ENCODE measurements at places on chromosomes 6 and 20. TPM values are rescaled to one million over a fixed set of nuclear protein-coding genes. Genes with fewer than 3 reads are reported as not detected.

GRCh38 chr6:157629220-157629619, 193.8 kb upstream of the SNX9 start:
- no peaks in the 10 kb centered on the region for H3K27me3 ChIP-seq
- H3K36me3 ChIP-seq, result no peaks in the 10 kb centered on the region
- peaks cover 6% of the 10 kb centered on the region for H3K4me1 ChIP-seq
- no peak overlapping the region for H3K4me3 ChIP-seq
- no peak overlapping the region for H3K27ac ChIP-seq
- no peak for DNase-seq

DNA sequence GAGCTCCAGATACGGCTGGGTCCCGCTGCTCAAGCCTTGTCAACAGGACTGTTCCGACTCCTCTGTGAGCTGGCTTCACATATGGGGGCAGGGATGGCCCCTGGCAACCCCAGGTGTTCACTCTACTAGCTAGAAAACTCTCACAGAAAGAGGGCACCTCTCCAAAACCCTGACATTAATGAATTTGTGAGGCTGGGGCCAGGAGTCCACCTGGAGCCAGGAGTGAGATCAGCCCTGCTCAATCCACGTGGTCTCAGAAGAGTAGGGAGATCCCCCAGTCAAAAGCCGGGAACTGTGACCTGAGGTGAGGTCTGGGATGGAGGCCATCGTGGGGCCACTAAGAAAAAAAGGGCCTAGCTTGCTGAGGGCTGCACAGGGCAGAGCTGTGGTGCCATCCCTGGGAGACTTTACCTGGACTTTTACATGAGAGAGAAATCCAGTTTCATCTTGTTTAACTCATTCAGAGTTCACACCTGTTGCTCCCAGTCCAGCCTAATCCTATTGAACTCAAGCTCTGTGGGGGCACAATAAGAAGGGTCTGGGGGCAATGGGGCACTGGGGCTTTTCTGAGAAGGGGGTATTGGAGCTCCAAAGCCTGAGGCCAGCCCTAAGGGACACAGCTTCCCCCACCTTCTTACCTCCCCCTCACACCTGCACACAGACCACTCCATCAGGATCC, 144.3 kb upstream of the MLN start:
- peaks cover 5% of the 10 kb centered on the region for H3K36me3 ChIP-seq
- no peaks in the 10 kb centered on the region for H3K4me1 ChIP-seq
- no peak for DNase-seq

GRCh38 chr20:10367943-10368701, 65.9 kb downstream of the MKKS start:
- H3K36me3 ChIP-seq, result no peaks in the 10 kb centered on the region
- H3K27ac ChIP-seq, result no peak overlapping the region
- H3K27me3 ChIP-seq, result no peaks in the 10 kb centered on the region
- H3K4me3 ChIP-seq, result no peak overlapping the region
- DNase-seq, result no peak

The BEND6 gene
- 4.2 TPM for total RNA-seq

- H3K27ac ChIP-seq, result no peak overlapping the region
- no peak overlapping the region for H3K4me3 ChIP-seq
- no peak for DNase-seq
- peaks cover 41% of the 10 kb centered on the region for H3K4me1 ChIP-seq
These were observed 125.1 kb upstream of the COL21A1 start for GRCh38 chr6:56372406-56372995.

GRCh38 chr6:128368213-128368944, 152.0 kb downstream of the PTPRK start:
- no peaks in the 10 kb centered on the region for H3K36me3 ChIP-seq
- no peak for DNase-seq
- peak overlapping the region; percentile 31 for H3K27ac ChIP-seq
- H3K27me3 ChIP-seq, result no peaks in the 10 kb centered on the region

GRCh38 chr20:19775353-19776253, 17.5 kb downstream of the RIN2 start:
- no peak overlapping the region for H3K4me3 ChIP-seq
- no peaks in the 10 kb centered on the region for H3K27me3 ChIP-seq
- H3K4me1 ChIP-seq, result peaks cover 18% of the 10 kb centered on the region
- H3K27ac ChIP-seq, result no peak overlapping the region

The SNAP25 gene
- total RNA-seq, result not detected

The CD109 gene
- total RNA-seq, result 94.5 TPM

The SOX18 gene
- 0.22 TPM for total RNA-seq

GRCh38 chr6:113856625-113857555, at the start of gene MARCKS:
MARCKS (plus strand) TSS chr6:113857345; CDS start chr6:113857746, 401 bp downstream.
- H3K27me3 ChIP-seq, result no peaks in the 10 kb centered on the region
- H3K36me3 ChIP-seq, result peaks cover 15% of the 10 kb centered on the region
- no peak within 1 kb of the TSS for H3K27ac ChIP-seq
- no peaks in the 10 kb centered on the region for H3K4me1 ChIP-seq
- no peak within 1 kb of the TSS for H3K4me3 ChIP-seq
- DNase-seq, result peak; percentile 84

GRCh38 chr6:137304020-137304780, 85.0 kb upstream of the IFNGR1 start:
- H3K4me1 ChIP-seq, result peaks cover 6% of the 10 kb centered on the region
- H3K4me3 ChIP-seq, result no peak overlapping the region
- H3K36me3 ChIP-seq, result no peaks in the 10 kb centered on the region

The CLDN20 gene
- not detected for total RNA-seq

DNA sequence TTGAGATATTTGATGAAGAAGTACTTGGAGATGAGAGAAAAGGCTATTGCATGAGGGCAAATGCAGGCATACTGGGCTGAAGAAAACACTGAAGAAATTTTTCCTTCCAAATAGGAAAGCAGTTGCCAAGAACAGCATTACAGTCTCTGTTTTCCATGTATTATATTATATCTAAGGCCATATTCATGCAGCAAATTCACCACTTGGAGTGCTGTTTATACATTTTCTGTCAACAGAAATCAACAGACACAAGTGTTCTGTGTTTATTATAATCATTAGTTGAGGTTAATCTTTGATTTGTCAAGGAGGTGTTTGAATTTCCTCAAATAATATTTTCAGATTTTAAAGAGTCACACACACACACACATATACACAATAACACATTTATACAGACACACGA, 268.8 kb upstream of the PLCB4 start:
- H3K4me3 ChIP-seq, result no peak overlapping the region
- no peak overlapping the region for H3K27ac ChIP-seq
- DNase-seq, result no peak
- no peaks in the 10 kb centered on the region for H3K4me1 ChIP-seq
- peaks cover 32% of the 10 kb centered on the region for H3K27me3 ChIP-seq

DNA sequence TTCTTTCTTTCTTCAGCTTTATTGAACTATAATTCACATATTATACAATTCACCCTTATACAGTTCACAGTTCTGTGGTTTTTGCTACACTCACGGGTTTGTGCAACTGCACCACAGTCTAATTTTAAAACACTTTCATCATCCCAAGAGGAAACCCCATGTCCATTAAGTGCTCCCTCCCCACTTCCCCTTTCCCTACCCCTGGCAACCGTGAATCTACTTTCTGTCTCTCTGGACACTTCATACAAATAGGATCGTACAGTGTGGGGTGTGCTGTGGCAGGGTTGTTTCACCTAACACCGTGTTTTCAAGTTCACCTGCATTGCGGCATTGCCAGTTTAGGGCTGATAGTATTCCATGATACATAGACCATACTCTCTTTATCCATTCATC, 118.8 kb downstream of the PHACTR3 start:
- no peak overlapping the region for H3K4me3 ChIP-seq
- H3K27me3 ChIP-seq, result peaks cover 75% of the 10 kb centered on the region
- H3K4me1 ChIP-seq, result no peaks in the 10 kb centered on the region
- no peak for DNase-seq
- H3K36me3 ChIP-seq, result no peaks in the 10 kb centered on the region

DNA sequence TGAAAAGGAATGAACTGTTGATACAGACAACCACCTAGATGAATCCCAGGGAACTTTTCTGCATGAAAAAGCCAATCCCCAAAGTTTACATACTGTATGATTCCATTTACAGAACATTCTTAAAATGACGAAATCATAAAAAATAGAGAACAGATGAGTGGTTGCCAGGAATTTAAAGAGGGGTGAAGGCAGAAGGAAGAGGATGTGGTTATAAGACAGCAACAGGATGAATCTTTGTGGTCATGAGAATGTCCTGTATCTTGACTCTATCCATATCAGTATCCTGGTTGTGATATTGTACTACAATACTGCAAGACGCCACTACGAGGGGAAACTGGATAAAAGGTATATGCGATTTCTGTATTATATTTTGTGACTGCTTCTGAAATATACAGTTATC, 70.1 kb upstream of the EMILIN3 start:
- DNase-seq, result no peak
- no peaks in the 10 kb centered on the region for H3K27me3 ChIP-seq
- peaks cover 26% of the 10 kb centered on the region for H3K36me3 ChIP-seq
- H3K4me3 ChIP-seq, result no peak overlapping the region

The DLK2 gene
- 30.2 TPM for total RNA-seq

The SEC63 gene
- total RNA-seq, result 204 TPM

DNA sequence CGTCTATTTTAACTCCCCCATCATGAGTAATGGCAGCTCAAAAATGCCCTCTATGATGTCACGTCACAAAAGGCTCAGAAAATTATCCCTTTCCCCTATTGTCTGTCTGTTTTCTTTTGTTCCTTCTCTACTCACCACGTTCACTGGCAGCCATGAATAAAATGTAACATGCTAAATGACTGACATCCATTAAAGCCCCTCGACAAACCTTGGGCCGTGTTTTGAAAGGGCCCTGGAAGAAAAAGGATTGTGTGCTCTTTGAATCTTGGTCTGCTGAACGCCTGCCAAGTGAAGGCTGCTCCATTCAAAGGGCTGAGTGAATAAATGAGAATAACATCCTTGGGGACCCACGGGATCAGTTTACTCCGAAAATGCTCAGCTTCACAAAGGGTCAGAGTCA, 118.7 kb downstream of the RPS12 start:
- no peak for DNase-seq
- peaks cover 7% of the 10 kb centered on the region for H3K36me3 ChIP-seq
- peaks cover 4% of the 10 kb centered on the region for H3K4me1 ChIP-seq
- H3K27ac ChIP-seq, result no peak overlapping the region
- peaks cover 65% of the 10 kb centered on the region for H3K27me3 ChIP-seq

- H3K27ac ChIP-seq, result no peak overlapping the region
These were observed 62.6 kb downstream of the AK9 start for GRCh38 chr6:109628158-109629000.

The LY6G6C gene
- total RNA-seq, result not detected

DNA sequence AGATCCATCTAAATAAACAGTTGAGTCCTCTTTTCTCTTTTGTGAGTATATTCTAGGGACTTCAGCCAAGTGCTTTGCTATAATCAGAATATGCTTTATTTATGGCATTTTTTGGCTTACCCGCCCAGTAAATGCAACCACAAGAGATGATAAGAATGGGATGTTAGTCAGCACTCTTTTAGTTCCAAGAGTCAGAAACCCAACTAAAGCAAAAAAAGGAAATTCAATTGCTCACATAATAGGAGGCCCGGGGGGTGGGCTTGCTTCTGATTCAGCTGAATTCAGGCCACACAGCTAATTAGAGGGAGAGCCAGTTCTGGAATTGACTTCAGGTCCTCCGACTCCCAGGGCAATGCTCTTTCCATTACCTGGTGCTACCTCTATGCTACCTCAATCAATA, 250.6 kb downstream of the FARS2 start:
- H3K27me3 ChIP-seq, result no peaks in the 10 kb centered on the region
- DNase-seq, result no peak
- H3K36me3 ChIP-seq, result peaks cover 9% of the 10 kb centered on the region
- H3K4me3 ChIP-seq, result no peak overlapping the region

DNA sequence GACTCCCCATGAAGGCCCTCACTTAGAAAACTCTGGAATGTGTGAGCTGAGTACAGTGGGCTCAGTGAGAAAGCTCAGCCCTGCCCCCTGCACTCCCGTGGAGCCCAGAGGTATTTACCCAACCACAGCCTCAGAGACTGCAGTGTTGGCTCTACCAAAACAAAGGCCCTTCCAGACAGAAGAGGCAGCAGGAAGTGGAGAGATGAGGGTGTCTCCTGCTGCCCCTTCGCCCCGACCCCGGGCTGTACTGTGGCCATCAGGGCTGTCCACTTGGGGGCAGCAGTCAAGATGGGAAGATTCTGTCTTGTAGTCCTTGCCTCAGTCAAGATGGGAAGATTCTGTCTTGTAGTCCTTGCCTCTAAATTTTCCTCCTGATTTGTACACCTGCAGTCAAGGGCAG, 341.3 kb downstream of the TAF4 start:
- no peak overlapping the region for H3K27ac ChIP-seq
- no peak overlapping the region for H3K4me3 ChIP-seq
- H3K4me1 ChIP-seq, result no peaks in the 10 kb centered on the region
- no peak for DNase-seq

DNA sequence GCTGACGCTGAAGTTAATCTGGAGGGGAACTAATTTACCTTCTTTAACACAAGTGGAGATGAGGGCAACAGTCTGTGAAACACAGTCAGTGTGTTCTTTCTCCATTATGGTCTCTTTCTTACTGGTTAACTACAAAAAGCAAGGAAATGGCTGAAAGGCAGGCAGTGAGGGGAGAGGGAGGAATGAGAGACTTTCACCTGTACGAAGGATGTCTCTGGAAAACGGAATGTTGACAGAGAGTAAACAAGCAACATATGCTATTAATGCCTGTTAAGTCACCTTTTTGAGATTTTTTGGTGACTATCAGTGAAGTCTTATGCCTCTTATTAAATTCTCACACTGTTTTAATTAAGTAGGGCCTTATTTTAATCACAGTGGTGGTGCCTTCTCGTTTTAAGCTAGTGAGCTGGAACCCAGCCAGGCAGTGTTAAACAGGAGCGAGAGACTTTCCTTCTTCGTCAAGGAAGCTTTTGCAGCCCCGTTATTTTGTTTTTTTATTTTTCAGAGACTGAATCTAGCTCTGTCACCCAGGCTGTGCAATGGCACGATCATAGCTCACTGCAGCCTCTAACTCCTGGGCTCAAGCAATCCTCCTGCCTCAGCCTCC, 165.6 kb downstream of the ATXN1 start:
- no peaks in the 10 kb centered on the region for H3K4me1 ChIP-seq
- no peak overlapping the region for H3K27ac ChIP-seq
